Stimulated activated CD8-positive, alpha-beta memory T cell treated with anti-CD3 and anti-CD28 coated beads, Interleukin-15, amount 100 ng/mL, for 48 hours (primary cell): ENCODE measurements at places on chromosomes 5 and 9.

DNA sequence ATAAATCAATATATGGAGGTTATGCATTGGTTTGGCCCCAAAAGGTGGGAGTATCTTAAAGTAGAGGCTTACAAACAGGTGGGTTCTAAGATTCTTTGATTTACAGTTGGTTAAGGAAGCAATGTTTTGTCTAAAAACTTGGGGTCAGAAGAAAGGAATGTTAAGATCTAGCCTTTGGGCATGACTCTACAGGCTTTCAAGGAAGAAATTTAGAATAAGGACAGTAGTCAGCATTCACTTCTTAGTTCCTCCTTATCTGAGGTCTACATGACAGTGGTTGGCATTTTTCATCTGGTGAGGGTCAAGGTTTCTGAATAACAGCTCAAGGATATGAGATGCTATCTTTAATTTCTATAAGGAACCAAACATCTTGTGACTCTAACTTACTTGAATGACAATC is 122.8 kb downstream of the CAMK4 start:
- no peak for DNase-seq

GRCh38 chr9:107999890-108000289 is 510.3 kb upstream of the KLF4 start:
- DNase-seq = no peak

GRCh38 chr5:59333416-59333815 is 560.1 kb downstream of the PDE4D start:
- no peak for DNase-seq

GRCh38 chr9:110785166-110785565 is 116.6 kb downstream of the MUSK start:
- DNase-seq = no peak

DNA sequence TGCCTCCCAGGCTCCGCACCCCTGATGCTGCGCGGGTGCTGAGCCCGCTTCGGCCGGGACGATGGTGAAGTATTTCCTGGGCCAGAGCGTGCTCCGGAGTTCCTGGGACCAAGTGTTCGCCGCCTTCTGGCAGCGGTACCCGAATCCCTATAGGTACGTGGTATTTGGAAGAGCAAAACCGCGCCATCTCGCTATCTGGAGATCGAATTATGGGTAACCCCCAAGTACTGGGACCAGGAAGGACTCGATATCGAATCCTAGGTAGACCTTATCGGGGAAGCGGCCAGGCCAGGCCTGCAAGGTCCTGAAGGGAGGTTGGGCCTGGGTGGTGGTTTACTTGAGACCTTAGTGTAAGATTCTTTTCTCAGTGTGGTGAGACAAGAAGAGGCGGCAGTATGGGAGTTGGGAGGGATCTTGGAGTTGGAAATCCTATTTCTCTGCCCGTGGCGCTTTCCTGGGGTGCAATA is 359 bp downstream of the PRELID1 start:
- DNase-seq = no peak

GRCh38 chr5:127085371-127085770 is 12.1 kb upstream of the C5orf63 start:
- no peak for DNase-seq

DNA sequence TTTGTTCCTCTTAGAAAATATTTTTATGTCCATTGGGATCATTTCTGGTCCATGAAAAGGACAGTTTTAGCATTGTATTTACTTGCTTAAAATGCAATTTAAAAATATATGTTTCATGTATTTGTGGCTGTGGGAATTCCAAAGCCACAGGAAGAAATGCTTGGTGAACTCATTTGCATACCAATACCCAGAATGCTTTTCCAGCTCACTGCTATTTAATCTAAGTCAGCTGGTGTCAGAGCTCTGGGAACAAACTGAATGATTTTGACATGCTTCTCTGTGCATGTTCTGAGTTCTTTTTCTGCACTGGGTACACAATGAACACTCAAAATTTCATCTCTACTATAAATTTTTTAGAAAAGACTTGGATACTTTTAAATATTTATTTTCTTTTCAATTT is 482.8 kb upstream of the ARRDC3 start:
- DNase-seq = no peak

- DNase-seq = no peak
Observed at GRCh38 chr5:144142824-144143162, 27.7 kb downstream of the YIPF5 start.
